ENCODE measurements at places on chromosomes 4 and X.
A peak's percentile ranks its signal among the peaks of the same experiment; 100 is the strongest.

DNA sequence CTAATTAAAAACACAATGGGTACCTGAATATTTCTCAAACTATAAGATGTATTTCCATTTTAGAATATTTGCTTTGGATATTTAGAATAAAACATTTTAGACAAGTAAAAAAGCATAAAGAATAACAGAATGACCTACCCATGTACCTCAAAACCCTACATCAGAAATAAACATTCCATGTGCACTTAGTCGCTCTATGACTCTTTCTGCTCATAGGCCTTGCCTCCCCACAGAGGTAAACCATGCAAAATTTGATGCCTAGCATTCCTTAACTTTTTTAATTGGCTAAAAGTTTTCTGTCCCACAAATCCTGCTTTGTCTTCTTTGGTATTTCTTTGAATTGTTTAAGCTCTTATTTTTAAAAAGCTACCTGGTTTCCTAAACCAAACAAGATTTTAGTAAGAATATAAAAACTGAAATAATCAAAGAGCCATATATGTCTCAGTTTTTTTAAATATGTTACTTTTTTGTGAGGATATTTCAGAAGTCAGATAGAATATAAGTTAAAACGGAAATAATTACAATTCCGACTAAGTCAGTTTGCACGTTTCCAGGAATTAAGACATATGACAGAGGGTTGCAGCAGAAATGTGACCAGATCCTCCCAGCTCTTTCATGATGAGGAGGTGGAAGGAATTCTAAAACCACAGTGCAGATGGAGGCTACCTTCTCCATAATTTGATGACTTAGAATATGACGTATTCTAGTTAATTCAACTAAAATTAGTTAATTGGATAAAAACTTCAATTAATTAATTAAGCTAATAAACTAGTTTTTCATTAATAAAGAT lies 102.5 kb downstream of the FIP1L1 start:
- DNase-seq, result peak; percentile 51

DNA sequence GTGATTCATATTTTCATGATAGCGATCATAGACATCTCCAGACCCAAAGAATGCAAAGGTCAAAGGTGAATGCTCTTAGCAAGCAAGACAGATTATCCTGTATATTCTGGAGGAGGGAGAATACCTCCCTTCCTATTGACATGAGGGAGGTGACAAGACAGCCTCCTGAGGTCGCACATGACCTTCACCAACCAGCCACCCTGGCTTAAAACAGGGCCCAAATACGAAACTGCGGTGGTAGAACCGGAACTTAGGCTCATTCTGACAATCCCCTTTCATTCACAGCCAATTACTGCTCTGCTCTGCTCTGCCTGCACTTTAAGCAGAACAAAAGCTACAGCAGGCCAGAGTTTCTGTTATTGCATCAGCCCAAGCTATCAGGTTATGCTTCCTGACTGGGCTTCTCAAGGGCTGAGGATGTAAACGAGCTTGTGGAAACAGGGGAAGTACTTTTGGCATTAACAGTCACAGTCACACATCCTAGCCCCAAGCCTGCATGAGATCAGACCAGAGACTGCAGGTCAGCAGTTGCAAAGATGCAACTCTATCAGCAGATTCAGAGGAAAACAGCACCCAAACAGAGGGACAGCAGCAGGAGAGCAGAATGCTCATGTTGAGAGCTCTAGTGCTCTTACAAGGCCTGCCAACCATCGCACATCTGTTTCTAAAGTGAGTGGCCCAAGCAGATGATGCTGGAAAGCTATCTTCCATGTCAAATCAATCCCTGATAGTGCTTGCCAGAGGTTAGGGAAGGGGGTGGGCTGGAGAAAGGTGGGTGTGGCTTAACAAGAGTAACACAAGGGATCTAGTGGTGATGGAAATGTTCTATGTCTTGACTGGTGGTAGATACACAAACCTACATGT lies 51.3 kb upstream of the MAP3K15 start:
- no peak for DNase-seq

DNA sequence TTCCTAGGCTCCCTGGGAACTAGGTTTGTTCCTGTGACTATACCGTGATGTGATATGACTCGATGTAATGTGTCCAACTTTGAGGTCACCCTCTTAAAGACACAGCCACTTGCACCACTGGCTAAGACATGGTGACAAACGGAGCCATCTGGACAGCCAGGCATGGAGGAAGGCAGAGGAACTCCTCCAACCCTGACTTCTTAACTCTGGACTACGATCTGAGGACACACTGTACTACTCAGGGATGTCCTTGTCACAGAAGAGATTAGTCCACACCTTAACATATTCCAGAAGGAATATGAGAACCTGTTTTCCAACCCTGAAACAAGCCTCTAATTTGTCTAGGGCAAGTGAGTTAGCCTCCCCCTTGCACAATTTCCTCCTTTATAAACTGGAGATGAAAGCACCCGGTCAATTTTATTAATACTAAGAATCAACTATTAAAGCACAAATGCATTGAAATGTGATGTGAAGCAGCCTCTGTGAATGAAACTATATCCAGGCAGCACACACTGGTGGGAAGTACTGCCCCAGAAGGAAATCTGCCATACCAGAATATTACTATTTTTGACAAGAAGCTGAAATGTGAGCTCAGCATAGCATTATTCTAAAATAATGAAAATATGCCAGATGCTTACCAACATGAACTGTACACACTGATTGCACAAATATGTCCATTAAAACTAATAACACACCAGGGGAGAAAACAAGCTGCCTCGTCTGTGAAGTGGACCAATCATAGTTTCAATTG lies 47.3 kb downstream of the TSPAN5 start:
- DNase-seq, result peak; percentile 20

DNA sequence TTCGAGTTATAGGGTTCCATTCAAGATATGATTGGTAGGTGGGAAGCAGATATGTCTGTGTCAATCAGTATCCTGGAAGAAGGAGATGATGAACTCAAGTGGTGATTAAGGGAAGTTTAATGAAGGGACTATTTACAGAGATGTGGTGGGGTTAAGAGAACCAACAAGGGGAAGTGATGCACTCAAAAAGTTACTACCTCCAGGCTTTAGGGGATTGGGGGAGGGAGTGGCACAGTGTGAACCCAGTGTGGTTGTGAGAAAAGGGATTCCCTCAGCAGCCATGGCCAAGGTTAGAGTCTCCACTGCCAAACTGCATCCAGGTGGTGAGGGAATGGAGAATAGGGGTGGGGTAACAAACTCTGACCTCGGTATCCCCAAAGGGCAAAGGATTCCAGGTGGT lies 27.9 kb downstream of the PKD2 start:
- no peak for DNase-seq

DNA sequence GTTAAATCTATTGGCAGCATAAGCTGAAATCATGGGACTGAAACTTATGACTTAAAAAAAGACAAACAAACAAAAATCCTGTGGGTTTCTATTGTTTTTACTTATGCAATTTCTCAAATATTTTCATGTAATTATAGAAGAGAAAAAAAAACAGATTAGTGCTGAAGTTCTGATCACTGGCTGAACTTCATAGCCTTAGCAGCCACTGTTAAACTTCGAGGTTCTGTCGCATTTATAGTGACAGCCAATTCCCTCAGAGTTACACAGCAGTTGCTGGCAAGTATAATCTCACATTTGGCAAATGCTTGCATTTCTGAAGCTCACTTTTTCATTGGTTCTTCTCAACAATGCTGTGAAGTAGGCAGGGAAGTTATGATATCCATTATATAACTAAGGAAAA lies 748.9 kb upstream of the MAGEB2 start:
- no peak for DNase-seq

DNA sequence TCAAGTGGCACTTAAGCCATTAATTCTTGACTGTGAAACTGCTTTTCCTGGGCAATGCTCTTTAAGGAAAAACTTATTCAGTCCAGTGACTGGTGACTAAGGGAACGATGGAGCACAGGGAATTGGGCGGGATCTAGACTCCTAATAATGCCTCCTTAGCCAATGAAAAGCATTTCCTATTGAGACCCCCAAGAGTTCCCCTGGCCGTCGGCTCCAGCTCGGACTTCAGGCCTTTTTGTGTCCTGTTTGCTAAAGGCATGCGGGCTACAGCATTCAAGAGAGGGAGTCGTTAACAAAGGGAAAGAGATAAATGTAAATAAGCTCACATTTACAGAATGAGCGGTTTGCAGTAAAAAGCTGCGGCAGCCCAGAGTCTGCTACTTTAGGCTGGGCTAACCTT lies at the start of gene LPAR4:
Gene LPAR4 (plus strand): TSS at position 232 of the 400 bp plus-strand sequence. CDS start 7,150 bp downstream, outside the sequence.
- DNase-seq, result no peak

DNA sequence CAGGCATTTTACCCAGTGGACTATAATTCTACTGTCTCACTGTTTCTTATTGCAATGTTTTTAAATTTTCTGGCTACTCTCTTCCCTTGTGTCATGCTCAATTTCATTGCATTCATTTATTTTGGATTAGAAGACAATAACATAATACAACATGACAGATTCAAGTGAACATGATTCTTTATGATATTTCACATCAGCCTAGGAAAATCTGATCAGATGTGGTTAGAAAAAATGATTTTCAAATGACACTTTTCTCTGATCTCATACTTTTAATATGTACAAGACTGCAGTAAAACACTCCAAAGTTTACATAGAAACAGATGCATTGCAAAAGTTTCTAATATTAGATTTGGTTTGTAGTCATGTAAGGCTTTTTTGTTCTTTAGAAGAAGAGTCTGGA lies 586.0 kb downstream of the ACTRT1 start:
- DNase-seq, result no peak
